Fibroblast of lung (primary cell): ENCODE measurements at places on chromosomes 4 and X. TPM values are rescaled to one million over a fixed set of nuclear protein-coding genes. Genes with fewer than 3 reads are reported as not detected.

Gene CFI
- total RNA-seq: 10.2 and 36.0 TPM in 2 replicates

Gene JAKMIP1
- not detected in 2 replicates for total RNA-seq

Gene TEX13B
- total RNA-seq: not detected in 2 replicates

Gene TEX13C
- not detected in 2 replicates for total RNA-seq

Gene MSMO1
- total RNA-seq: 271 and 743 TPM in 2 replicates

- DNase-seq: peak; percentile 18
Observed at GRCh38 chr4:113811359-113811758, 49.8 kb upstream of the CAMK2D start.

GRCh38 chr4:138090150-138090917 is 151.8 kb downstream of the SLC7A11 start:
- DNase-seq: peak; percentile 88

GRCh38 chr4:26334366-26334765 is 13.6 kb downstream of the RBPJ start:
- no peak for DNase-seq

- peak; percentile 10 for DNase-seq
Observed at GRCh38 chrX:119669424-119670037, 23.4 kb downstream of the SEPTIN6 start.

- no peak for DNase-seq
Observed at GRCh38 chr4:82380344-82380743, 6.6 kb upstream of the HNRNPD start.

DNA sequence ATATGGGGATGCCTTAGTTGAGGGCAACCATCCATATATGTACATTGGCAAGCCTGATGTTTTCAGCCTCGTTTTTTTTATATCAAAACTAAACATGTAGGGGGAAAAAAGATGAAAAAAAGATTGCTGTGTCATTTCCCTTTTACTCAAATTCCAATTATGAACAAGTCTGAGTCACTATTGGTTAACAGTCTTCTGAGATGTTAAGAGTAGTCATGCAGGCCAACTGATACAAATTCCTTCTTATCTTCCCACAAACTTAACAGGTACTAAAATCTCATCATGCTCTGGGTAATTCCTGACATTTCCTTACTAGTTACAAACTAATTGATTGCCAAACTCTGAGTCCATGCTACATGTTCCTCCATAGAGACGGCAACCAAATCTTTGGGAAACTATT is 222.1 kb downstream of the FRMPD4 start:
- DNase-seq: peak; percentile 63
